Activated CD4-positive, alpha-beta T cell treated with anti-CD3 and anti-CD28 coated beads, Interleukin-2, amount 10 ng/mL, durations not matched to agents 7 days and 5 days (primary cell): ENCODE measurements at places on chromosomes 16 and 17.

- peaks cover 23% of the 10 kb centered on the region for H3K4me1 ChIP-seq
- DNase-seq: no peak
- H3K4me3 ChIP-seq: no peak overlapping the region
- H3K27ac ChIP-seq: no peak overlapping the region
Observed at GRCh38 chr16:75306099-75306762, 54.8 kb upstream of the BCAR1 start.

DNA sequence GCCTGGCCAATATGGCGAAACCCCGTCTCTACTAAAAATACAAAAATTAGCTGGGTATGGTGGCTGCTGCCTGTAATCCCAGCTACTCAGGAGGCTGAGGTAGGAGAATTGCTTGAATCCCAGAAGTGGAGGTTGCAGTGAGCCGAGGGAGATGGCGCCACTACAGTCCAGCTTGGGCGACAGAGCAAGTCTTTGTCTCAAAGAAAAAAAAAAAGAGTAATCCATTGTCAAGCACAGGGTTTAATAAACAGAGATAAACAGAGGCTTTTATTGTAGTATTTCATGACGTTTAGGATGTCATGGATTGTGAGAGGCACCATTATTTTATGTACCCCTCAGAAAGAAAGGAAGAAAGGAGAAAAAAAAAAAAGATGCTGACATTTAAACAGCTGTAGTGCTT lies 75.2 kb upstream of the RNU2-1 start:
- no peak overlapping the region for H3K27ac ChIP-seq
- no peak for DNase-seq
- H3K27me3 ChIP-seq: no peaks in the 10 kb centered on the region
- no peaks in the 10 kb centered on the region for H3K36me3 ChIP-seq
- peaks cover 2% of the 10 kb centered on the region for H3K4me1 ChIP-seq

DNA sequence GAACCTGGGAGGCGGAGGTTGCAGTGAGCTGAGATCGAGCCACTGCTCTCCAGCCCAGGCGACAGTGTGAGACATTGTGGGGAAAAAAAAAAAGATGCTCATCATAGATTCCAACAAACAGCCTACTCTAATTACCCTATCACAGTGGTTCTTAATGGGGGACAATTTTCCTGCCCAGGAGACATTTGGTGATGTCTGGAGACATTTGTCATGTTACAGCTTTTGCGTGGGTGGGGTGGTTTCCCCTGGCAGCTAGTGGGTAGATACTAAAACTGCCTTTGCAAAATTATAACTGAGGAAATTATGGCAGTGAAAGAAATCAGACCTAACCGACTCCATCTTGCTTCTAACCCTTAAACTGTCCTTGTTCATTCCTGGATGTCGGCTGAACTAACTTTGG lies 92.5 kb upstream of the RBL2 start:
- no peak for DNase-seq
- no peak overlapping the region for H3K4me3 ChIP-seq
- no peak overlapping the region for H3K27ac ChIP-seq
- peaks cover 2% of the 10 kb centered on the region for H3K27me3 ChIP-seq
- H3K36me3 ChIP-seq: peaks cover 2% of the 10 kb centered on the region

DNA sequence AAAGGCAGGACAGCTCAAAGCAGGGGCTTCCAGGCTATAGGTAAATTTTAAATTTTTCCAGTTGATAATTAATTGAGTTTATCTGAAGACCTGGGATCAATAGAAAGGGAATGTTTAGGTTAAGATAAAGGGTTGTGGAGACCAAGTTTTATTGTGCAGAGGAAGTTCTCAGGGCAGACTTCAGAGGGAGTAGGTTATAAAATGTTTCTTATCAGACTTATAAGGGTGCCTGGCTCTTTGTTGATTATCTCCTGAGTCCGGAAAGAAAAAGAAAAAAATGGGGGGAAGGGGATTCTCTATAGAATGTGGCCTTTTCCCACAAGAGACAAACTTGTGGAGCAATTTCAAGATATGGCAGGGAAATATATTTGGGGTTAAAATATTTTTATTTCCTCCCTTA lies 15.9 kb downstream of the SLC46A1 start:
- peaks cover 8% of the 10 kb centered on the region for H3K4me1 ChIP-seq
- H3K36me3 ChIP-seq: peaks cover 31% of the 10 kb centered on the region
- H3K27me3 ChIP-seq: no peaks in the 10 kb centered on the region
- no peak for DNase-seq
- no peak overlapping the region for H3K4me3 ChIP-seq

- H3K27ac ChIP-seq: no peak overlapping the region
- no peaks in the 10 kb centered on the region for H3K4me1 ChIP-seq
- no peaks in the 10 kb centered on the region for H3K36me3 ChIP-seq
- peaks cover 2% of the 10 kb centered on the region for H3K27me3 ChIP-seq
- DNase-seq: no peak
Observed at GRCh38 chr17:76953946-76954345, 85.7 kb downstream of the MGAT5B start.

GRCh38 chr17:17028059-17028877 lies 14.0 kb upstream of the MPRIP start:
- no peaks in the 10 kb centered on the region for H3K4me1 ChIP-seq
- no peak for DNase-seq
- H3K4me3 ChIP-seq: no peak overlapping the region
- no peaks in the 10 kb centered on the region for H3K36me3 ChIP-seq
- H3K27me3 ChIP-seq: no peaks in the 10 kb centered on the region
- no peak overlapping the region for H3K27ac ChIP-seq

- H3K27me3 ChIP-seq: no peaks in the 10 kb centered on the region
- no peak overlapping the region for H3K4me3 ChIP-seq
- no peaks in the 10 kb centered on the region for H3K4me1 ChIP-seq
- no peak overlapping the region for H3K27ac ChIP-seq
- DNase-seq: no peak
- H3K36me3 ChIP-seq: no peaks in the 10 kb centered on the region
Observed at GRCh38 chr16:842711-843560, 42.4 kb upstream of the GNG13 start.

GRCh38 chr17:65756760-65757159 lies 195.3 kb upstream of the AXIN2 start:
- no peak for DNase-seq
- peaks cover 4% of the 10 kb centered on the region for H3K4me1 ChIP-seq
- H3K36me3 ChIP-seq: no peaks in the 10 kb centered on the region

GRCh38 chr16:50681021-50681885 lies at the start of gene SNX20:
Gene SNX20 (minus strand): TSS chr16:50681312. CDS start chr16:50677526, 3,786 bp downstream.
- peaks cover 48% of the 10 kb centered on the region for H3K36me3 ChIP-seq
- peak within 1 kb of the TSS; percentile 88 for H3K4me3 ChIP-seq
- no peaks in the 10 kb centered on the region for H3K27me3 ChIP-seq

DNA sequence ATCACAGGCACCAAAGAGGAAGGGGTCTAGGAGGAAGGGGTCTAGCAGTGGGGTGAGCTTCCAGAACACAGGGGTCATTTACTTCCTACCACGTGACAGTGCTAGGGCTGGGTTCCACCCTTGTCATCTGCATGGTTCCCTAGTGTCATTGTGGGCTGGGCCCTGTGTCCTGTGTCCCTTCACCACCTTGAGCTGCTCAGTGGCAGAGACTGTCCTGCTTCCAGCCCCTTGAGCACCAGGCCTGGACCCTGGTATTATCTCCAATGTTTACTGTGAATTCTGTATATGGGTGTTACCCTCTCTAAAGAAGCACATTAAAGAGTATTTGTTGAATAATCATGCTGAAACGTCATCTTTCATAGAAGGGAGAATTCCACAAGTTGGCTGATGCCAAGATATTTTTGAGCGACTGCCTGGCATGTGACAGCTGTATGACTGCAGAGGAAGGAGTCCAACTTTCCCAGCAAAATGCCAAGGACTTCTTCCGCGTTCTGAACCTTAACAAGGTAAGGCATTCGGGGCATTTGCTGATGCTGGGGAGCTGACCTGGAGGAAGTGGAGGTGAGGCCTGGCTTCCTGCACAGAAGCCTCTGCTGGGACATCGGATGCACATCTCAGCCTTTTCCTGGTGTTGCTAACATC lies 5.5 kb downstream of the NARF start:
- DNase-seq: no peak
- no peak overlapping the region for H3K4me3 ChIP-seq
- H3K4me1 ChIP-seq: peaks cover 51% of the 10 kb centered on the region
- no peaks in the 10 kb centered on the region for H3K27me3 ChIP-seq
- H3K36me3 ChIP-seq: peaks cover 71% of the 10 kb centered on the region

DNA sequence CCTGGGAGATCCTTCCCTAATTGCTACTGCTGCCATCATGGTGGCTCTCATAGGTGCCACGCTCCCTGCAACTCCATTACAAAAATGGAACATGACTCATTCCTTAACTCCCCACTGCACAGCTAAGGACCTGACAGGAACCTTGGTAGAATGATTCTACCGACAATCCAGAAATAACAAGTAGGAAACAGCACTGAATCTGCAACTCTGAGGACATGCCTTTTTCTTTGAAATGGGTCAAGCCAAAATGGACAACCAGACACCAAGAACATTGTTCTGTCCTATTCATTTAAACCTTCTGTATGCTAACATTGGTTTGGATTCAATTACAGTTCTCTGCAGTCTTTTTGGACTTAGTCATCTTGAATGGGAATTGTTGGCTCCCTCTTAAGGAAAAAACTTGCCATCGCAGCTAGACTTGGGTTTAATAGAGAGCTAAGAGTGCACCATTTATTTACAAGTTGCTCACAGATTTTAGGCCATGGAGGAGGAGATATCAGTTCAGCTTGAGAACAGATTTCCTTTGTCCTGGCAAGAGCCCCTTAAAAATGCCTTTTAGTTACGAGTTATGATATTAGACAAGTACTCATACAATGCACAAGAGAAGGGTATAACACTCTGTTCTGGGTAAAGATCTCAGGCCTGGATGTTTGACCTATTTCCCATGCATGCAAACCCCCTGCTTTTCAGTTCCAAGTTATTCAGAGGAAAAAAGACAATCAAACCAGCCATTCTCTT lies 20.9 kb upstream of the NSRP1 start:
- H3K4me1 ChIP-seq: peaks cover 6% of the 10 kb centered on the region
- peaks cover 28% of the 10 kb centered on the region for H3K27me3 ChIP-seq
- no peaks in the 10 kb centered on the region for H3K36me3 ChIP-seq
- peak; percentile 24 for DNase-seq
- H3K27ac ChIP-seq: no peak overlapping the region

DNA sequence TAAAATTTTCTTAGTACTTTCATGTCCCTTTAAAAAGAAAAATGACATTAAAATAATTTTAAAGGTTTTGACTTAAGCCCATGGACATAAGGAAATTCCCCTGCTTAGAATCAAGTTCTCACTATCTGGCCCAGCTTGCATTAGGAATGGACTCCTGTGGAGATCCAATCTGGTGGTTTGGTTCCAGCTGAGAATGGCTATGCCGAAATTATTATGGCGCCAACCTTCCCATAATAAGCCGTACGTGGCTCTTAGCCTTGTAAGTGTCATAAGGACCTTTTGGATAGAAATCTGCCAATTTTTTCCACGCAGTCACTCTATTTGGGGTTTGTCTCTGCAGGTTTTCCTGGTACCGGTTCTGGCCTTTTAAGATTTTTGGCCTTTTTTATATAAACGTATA lies 262.1 kb upstream of the MAF start:
- no peak overlapping the region for H3K4me3 ChIP-seq
- H3K4me1 ChIP-seq: no peaks in the 10 kb centered on the region
- no peaks in the 10 kb centered on the region for H3K36me3 ChIP-seq
- no peak for DNase-seq
- H3K27ac ChIP-seq: no peak overlapping the region

DNA sequence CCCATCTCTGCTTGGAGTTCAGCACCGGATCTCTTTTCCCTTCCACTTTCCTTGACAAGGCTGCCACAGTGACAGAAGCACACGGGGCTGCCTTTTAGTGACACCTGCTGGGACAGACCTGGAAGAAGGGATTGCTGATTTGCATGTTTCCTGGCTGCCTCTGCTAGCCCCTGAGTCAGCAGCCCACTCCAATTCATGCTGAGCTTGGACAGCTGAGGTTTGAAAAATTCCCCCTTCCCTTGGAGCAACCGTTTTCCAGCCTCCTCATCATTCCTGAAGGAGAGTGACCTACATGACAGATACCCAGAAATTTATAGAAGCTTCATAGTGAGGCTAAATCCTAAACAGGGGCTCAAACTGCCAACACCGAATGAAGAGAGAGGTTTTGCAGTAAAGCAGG lies 18.8 kb upstream of the RBL2 start:
- H3K27ac ChIP-seq: no peak overlapping the region
- H3K27me3 ChIP-seq: no peaks in the 10 kb centered on the region
- peaks cover 8% of the 10 kb centered on the region for H3K4me1 ChIP-seq
- no peak for DNase-seq
- no peak overlapping the region for H3K4me3 ChIP-seq
